ENCODE measurements at places on chromosomes 12 and 14.
A peak's percentile ranks its signal among the peaks of the same experiment; 100 is the strongest.

- no peak for DNase-seq
These were observed 97.7 kb downstream of the RMST start for GRCh38 chr12:97560350-97560749.

DNA sequence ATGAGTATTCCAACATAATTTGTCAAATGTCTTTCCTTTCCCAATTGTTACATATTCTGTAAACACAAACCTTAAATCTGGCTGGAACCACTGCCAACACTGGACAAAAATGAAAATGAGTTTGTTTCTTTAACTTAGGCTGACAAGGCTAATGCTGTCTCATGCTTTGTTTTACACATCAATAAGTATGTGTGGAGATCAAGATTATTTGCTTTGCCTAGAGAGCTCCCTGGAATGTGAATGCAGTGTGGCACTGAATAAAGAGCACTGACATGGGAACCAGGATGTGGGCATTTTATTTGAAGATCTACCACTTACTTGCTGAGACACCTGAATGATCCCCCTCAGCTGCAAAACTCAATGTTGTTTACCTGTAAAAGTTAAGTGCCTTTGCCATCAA, 61.7 kb downstream of the RALGAPA1 start:
- DNase-seq: no peak

DNA sequence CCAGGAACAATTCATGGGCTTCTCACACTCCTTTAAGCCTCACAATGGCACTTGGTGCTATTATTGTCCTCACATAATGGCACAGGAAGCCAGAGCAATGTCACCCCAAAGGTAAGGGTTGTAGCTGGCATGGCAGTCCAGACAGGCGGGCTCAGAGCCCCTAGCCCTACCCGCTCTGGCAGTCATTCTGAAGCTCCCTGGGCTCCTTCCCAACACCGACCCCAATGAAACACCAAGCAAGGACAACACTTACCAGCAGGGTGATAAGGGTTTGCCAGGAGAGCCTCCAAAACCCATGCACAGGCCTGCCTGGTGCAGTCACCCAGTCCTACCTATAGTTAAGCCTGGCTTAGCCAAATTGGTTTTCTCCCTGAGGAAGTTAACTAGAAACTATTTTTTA, 30.8 kb downstream of the MAX start:
- no peak for DNase-seq

DNA sequence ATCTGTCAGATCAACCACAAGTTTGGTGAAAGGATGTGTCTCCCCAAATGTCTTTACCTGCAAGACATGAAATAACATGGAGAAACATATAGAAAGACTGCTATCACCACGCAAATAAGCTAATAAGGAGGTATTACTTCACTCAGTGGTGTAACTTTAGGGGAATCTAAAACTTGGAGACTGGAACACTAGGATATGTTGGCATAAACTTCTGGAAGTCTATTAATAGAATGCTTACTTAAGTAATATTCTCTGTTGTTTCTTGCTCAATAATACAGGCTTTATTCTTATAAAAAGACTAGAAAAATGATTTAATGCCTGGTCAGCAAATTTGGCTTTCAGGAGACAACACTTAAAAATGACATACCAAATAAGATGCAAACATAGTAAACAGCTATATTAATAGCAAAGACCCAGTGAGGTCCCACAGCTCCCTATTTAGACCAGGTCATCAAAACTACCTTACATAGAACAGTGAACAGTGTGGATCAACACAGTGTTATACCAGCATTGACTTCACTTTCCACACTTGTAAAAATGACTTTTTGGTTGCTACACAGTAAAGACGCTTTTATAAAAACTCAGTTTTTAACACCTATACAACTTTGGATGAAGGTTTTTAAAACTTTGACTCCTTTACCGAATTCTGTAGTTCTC, 18.9 kb upstream of the HAL start:
- no peak for DNase-seq

DNA sequence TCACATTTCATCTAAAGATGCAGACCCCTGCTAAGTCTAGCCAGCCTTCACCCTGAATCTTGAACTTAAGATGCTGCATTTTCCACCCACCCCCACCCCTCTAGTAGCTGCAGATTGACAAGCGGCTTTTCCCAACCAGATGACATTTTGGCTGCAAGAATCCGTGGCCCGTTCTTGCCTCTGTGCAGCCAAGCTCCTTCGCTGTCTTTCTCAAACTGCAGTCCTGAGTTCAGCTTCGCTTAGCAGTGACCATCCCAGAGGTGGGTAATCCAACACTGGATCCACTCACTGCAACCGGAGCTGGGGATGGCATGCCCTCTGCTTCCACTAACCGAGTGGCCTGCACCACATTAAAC, 765 bp upstream of the NFYB start:
- DNase-seq: no peak

- DNase-seq: peak; percentile 95
These were observed 112.1 kb upstream of the FRMD6 start for GRCh38 chr14:51539571-51540037.

- no peak for DNase-seq
These were observed 9.2 kb downstream of the NID2 start for GRCh38 chr14:52059649-52060048.

- no peak for DNase-seq
These were observed 656 bp downstream of the RAB21 start for GRCh38 chr12:71755146-71755892.

GRCh38 chr14:92694807-92695206, 53.6 kb downstream of the LGMN start:
- DNase-seq: no peak

Data from HS-5 (cell line).